ENCODE measurements at places on chromosomes 1 and 21.

DNA sequence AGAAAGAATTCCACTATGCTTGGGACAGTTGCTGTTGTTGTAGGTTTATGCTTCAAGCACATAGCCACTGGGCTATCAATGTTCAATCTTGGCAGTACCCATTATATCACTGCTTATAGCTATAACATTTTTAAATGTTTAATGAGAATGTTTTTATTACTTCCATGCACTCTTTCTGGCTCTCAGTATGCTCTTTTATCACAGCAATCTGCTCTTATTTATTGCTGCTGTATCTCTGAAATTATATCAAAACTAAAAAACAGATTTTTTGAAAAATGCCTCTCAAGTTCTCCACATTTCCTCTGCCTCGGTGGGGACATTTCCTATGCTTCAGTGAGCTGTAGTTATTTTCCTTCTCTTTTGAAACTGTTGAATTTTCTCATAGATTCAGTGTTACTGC, 5.4 kb upstream of the SGIP1 start:
- DNase-seq: no peak

GRCh38 chr1:2597441-2598328, 11.1 kb downstream of the PRXL2B start:
- no peak for DNase-seq

GRCh38 chr1:50488356-50488755, 65.1 kb upstream of the DMRTA2 start:
- no peak for DNase-seq

DNA sequence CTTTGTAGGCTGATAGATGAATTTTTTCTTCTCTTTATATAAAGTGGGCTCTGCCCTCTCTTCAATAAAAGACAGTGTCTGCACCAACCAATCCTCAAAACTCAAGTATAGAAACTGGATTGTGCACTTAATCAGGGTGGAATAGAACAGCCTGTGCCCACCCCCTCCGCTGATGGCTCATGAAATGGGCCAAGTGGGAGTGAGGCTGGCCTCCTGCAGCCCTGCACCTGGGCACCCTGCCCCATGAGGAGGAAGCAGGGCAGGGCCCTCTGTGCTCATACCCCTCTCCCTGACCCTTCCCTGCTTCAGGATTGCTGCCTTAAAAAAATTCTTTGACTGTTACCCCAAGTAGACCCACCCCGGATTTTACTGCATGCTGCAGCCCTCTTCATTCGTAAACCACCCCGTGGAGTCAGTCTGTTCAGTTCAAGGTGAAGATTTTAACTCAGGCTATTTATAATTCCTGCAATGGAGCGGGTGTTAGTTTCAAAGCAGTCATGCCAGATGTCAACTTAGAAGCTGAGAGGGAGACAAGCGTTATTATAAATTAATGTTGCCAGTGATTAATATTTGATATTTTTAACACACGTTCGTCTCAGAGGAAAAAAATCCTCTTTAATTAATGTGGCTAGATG, 15.8 kb downstream of the PROK1 start:
- DNase-seq: no peak

GRCh38 chr1:187665483-187665882, 836.7 kb downstream of the PLA2G4A start:
- no peak for DNase-seq

- peak; percentile 88 for DNase-seq
These were observed 111.0 kb downstream of the ACTL8 start for GRCh38 chr1:17865912-17866739.

All from fibroblast of skin of left quadriceps (primary cell).